ENCODE measurements at places on chromosomes 5 and 9. TPM values are rescaled to one million over a fixed set of nuclear protein-coding genes. Genes with fewer than 3 reads are reported as not detected.

Gene ENTREP1
- 12.6 TPM for total RNA-seq

Gene SLC1A1
- total RNA-seq: 14.1 TPM

Gene ANKRD34B
- total RNA-seq: not detected

GRCh38 chr9:121852651-121853616 is 201.5 kb downstream of the DAB2IP start:
- DNase-seq: peak; percentile 94

DNA sequence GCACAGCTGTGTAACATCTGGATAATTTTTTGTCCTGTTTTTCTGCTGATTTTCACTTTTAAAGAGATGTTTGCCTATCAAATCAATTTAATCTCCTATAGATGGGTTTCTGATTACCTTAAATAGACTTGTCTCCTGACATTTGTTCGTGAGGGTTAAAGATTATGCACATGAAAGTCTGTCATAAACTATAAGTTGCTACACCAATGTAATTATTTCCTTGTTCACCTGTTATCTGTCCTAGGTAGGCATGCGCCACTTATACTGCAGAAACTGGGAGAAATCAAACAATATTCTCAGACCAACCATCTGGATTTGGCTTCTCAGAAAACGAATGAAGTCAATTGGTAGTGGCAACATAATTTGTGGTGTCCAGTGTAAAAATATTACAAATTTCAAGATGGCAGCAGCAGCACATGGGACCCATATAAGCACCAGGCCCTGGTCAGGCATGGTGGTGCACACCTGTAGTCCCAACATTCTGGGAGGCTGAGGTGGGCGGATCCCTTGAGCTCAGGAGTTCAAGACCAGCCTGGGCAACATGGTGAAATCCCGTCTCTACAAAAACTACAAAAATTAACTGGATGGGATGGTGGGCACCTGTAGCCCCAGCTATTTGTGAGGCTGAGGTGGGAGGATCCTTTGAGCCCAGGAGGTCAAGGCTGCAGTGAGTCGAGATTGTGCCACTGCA is 20.3 kb downstream of the RFK start:
- no peak for DNase-seq

GRCh38 chr9:34732478-34732877 is 22.5 kb upstream of the CCL21 start:
- DNase-seq: no peak

GRCh38 chr9:80134487-80134886 is 562.7 kb downstream of the TLE4 start:
- DNase-seq: no peak

- DNase-seq: no peak
Measured at GRCh38 chr5:3036041-3036788, 284.7 kb upstream of the IRX2 start.

- no peak for DNase-seq
Measured at GRCh38 chr5:5335700-5336264, 86.7 kb upstream of the ICE1 start.

DNA sequence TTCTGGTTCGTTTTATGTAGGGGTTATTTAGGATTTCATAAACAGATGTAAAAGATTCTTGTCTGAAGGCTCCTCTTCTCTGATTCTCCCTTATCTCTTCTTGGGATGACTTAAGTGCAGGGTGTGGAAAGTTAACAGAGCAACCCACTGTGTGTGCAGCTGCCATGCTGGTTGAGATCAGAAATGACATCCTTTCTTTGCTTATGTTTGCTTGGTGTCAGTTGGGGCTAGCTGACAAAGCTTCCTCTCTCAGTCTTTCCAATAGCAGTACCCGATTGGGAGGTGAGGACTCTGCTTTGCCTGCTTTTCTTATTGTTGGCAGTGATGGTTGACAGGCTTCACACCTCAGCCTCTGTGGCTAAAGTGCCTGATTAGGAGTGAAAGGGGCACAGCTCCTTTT is 26.5 kb downstream of the OGN start:
- no peak for DNase-seq

DNA sequence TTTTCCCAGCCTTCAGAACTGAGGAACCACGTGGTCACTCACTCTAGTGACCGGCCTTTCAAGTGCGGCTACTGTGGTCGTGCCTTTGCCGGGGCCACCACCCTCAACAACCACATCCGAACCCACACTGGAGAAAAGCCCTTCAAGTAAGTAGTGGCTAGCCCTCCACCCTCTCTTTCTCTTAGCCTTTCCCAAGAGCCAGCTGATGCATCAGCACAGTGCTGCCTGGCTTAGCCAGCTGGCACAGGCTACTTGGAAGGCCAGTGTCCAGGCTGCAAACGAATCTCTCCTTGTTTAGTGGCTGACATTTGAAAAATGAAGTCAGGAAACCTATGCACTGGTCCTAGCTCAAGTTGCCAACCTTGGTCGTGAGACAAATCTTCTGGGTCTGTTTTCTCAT is 91.1 kb downstream of the PRDM6 start:
- no peak for DNase-seq
